ENCODE measurements at places on chromosomes 3 and 15.

DNA sequence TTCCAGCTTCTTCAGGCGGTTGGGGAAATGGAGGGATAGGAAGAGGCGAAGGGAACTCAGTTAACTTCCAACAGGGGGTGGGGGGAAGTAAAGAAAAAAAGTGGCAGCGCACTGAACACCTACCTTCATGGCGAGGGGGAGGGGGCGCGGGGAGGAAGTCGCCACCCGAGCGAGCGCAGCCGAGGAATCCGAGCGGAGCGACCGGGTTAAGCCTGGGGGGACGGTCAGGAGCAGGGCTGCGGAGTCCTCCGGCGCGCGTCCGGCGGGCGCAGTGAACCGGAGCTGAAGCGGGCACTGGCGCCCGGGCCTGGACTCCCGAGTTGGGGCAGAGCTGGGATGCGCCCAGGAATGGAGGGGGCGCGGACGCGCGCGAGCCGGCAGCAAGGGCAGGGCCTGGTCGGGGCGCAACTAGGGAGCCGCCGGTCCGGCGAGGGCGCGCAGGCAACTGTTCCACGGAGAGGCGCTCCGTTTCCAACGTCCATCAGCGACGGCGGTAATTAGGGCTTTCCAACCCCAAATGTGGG is at the start of gene WNT5A:
WNT5A (minus strand) TSS at position 450 of the 524 bp plus-strand sequence; CDS start at position 129, 321 bp downstream.
- no peak for DNase-seq

DNA sequence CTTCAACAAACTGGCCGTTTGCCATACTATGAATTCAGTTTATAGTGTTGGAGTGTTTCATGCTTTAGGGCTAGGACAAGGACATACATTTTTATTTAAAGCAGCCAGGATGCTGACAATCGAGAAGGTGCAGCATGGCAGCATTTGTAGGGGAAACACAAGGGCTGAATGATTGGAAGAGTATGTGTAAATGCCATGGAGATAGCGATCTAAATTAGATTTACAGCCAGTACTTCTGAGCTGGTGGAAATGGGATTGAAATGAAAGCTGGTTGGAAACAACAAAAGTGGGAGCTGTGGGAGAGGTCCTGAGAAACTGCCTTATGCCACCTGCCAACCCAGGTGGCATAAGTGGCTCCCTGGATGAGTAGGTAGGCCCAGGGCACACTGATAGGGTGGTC is 209.9 kb upstream of the MRPL3 start:
- no peak for DNase-seq

GRCh38 chr3:25178672-25179071 is 249.4 kb upstream of the RARB start:
- no peak for DNase-seq

GRCh38 chr3:99925584-99926230 is 108.0 kb downstream of the CMSS1 start:
- DNase-seq = no peak

GRCh38 chr15:82621970-82622369 is 25.2 kb downstream of the CPEB1 start:
- DNase-seq = no peak

DNA sequence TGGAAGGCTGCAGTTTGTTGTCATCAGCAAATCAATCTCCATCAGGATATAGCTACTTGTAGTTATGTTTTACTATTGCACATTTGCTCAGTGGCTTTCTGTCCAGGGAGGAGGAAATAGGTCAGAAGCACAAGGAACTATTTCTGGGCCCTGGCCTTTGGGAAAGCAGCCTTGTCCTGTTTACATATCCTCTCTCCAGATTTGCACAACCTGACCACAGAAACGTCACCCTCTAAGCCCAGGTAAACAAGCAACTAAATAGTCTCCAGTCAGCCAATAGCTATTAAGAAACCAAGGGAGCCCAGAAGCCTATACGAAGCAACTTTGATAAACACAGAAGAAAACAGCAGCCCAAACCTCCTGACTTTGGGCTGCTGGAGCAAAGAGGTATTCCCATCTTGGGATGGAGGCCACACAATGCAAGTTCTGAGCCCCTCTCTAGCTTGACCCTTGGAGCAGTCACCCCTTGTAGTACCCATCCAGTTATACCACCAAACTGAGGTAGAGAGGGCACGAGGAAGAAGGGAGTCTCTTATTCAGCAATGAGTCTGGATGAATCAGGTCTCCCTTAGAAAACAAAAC is 2.3 kb upstream of the FEM1B start:
- DNase-seq = no peak

DNA sequence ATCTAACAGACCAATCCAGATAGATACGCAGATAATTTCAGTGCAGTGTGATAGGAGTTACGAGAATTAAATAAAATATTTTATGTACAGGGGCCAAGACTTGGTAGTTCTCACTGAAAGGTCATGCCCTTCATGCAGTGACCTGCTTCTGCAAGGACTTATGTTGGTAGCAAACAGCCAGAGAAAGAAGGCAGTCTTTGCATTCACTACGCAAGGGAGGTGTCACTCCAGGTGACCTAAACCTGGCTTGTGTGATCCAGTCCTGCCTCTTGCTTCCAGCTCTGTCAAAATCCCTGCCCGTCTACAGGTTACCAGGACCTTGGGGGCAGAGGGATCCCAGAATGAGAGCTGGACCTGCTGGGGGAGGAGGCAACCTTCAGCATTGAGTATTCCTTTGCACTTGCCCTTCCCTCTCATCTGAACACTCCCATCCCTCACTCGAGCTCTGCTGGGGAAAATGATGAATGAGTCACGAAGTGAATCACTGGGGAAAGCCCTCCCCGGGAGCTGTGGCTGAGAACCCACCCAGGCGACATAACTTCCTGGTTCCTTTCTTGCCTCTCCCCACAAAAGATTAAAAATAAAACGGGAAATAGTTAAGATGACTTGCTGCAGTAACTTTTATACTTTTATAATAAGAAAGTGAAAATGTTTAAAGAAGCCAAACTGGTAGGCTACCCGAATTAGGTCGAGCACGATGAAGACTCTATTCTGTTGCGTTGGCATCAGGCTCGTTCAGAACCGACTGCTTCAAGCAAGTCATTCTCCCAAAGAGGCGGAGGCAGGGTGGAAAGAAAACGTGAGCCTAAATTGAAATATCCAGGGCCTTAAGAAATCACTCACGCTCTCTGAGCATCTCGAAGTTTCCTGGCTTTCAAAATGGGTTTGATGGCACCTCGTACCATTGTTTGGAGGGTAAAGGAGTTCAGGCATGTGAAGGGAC is 216.1 kb downstream of the SLCO3A1 start:
- DNase-seq = peak; percentile 21

DNA sequence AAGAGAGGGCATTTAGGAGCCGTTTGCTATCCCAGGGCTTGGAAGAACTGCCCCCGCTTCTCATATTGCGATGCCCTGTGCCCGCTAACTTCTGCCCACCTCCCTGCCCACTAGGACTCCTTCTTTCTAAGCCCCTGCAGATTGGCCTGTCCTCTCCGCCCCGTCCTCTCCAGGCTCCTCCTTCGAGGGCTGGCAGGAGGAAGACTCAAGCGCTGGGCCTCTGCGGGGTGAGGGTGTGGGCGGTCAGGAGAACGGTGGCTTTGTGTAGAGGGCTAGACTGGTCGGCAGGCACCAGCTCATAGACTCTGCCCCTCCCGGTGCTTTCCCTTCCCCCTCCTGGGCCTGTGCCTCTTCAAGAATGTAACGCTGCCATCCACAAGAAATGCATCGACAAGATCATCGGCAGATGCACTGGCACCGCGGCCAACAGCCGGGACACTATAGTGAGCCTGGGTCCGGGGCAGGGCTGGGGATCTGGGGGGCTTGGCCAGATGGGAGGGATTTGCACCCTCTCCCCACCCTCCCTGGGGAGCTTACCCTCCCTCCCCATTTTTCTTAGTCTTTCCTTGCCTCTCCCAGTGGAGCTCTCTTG is 21.9 kb downstream of the PRKCD start:
- DNase-seq = no peak

DNA sequence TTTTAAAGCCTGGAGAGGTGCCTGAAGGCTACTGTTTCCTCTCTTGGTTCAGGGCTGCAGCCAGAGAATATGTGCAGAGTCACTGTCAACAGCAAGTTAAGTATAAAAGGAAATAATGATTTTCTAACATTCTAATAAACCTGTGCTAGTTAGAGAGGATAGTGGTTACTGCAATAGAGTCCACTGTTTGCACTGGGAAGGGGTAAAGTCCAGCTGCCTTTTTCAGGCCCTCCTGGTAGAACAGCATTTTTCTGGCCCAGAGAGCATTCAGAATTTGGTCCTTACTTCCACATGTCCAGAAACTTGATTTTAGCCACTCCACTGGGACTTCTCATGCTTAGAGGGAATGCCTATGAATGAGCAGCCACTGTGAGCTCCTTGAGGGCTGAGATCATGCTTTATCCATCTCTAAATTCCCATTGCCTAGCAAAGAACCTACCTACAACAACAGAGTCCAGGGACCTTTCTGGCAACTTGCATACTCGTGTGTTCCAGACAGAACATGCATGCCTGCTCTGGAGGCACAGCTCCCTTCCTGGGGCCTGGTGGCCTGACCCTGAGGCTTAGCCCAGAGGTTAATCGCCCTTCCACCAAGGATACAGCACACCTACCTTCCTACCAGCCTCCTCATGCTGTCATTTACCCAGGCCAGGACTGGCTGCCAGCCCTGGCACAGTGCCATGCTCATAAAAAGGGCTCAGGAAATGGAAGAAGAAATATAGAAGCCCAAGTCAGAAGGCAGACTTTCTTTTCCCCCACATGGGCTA is 50.3 kb upstream of the ATP13A3 start:
- no peak for DNase-seq

Measured in stimulated activated CD4-positive, alpha-beta T cell treated with anti-CD3 and anti-CD28 coated beads, Interleukin-1b, Interleukin-23, amount 100 ng/mL, for 1 hour (primary cell).